Stimulated activated CD4-positive, alpha-beta T cell treated with anti-CD3 and anti-CD28 coated beads, Interleukin-4, amount 100 ng/mL, for 4 hours (primary cell): ENCODE measurements at places on chromosomes 12 and 14.

GRCh38 chr12:20624718-20625117, 70.4 kb upstream of the SLCO1C1 start:
- no peak for DNase-seq

GRCh38 chr12:47216150-47216677, 136.5 kb upstream of the AMIGO2 start:
- peak; percentile 50 for DNase-seq

DNA sequence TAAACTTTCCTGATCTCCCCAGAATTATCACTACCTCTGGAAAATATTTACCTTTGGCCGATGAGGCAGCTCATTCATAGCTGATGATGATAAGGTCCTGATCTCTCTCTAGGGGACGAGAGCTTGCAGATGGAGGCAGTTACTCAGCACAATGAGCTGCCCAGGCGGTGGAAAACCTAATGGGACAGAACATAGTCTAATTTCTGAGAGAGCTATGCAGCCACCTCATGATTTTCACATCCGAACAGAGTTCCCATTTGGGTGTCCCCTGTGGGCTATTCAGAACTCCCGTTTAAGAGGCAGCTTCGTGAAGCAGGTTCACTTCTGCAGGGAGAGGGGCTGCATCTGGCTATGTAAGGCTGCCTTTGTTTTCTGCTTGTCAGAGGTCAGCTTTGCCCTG, 724.6 kb upstream of the TMEM132C start:
- no peak for DNase-seq

DNA sequence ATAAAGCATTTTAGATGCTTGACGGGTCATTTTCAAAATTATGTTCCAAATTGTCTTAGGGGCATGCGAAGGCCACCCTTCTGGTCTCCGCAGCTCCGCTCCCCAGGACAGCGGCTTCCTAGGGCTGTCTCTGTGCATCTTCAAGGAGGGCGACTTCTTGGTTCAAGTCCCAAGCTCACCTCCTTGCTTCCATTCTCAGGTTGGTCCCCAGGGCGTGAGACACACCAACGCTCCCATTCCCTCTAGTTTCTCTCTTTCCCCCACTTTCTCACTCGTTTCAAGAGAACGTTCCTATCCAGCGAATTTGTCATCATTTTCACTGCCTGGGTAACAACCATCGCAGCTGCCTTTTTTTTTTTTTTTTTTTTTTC, 109.4 kb upstream of the CCND2 start:
- no peak for DNase-seq

- no peak for DNase-seq
These were observed 4.6 kb upstream of the SLC8A3 start for GRCh38 chr14:70193396-70193795.

- no peak for DNase-seq
These were observed 40.0 kb downstream of the TSPAN9 start for GRCh38 chr12:3117144-3117581.

GRCh38 chr14:47596232-47596631, 79.2 kb downstream of the MDGA2 start:
- DNase-seq, result no peak

GRCh38 chr12:38708466-38708865, 196.9 kb downstream of the CPNE8 start:
- DNase-seq, result no peak

DNA sequence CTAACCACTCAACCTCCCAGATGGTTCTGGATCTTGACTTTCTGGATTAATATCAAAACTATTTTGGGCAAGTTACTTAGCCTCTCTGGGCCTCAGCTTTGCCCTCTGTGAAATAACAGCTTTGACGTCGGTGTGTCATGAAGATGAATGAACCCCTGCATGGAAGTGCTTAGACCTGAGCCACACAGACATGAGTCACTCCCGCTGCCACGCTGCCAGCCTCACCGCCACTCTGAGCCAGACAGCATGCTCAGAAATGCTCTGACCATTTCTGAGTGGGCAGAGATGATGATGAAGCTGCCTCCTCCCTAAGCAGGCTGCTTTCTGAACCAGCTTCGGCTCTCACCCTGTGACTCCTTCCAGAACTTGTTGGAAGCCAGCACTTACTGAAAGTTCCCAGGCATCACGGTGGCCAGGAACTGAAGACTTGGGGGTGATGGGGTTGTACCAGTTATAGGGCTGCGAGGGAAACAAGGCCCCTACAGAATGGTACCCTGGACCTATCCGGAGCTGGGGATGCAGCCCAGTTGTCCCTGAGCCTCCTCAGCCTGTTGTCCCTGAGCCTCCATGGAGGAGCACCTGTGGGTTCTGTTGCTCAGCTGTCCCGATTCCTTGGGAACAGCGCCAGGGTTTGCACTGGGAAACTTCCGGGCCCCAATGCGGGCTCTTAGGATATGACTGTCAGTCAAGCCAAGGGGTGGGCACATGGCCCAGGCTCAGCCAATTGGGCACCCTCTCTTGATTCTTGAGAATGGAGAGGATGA, 2.0 kb upstream of the CCDC197 start:
- peak; percentile 55 for DNase-seq

DNA sequence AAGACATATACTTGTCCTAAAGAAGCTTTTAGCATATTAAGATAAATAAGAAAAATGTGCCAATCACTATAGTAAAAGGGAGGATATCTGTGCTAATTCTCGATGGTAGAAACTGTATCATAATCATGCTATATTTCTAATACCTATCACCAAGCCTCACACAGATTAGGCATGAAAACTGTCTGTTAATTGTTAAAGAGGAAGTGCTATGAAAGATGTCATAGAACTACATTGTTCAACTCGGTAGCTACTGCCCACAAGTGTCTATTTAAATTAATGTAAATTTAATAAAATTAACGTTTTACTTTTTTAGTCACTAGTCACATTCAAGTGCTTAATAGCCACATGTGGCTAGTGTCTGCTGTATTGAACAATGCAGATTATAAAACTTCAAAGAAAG, 77.5 kb upstream of the KICS2 start:
- no peak for DNase-seq

DNA sequence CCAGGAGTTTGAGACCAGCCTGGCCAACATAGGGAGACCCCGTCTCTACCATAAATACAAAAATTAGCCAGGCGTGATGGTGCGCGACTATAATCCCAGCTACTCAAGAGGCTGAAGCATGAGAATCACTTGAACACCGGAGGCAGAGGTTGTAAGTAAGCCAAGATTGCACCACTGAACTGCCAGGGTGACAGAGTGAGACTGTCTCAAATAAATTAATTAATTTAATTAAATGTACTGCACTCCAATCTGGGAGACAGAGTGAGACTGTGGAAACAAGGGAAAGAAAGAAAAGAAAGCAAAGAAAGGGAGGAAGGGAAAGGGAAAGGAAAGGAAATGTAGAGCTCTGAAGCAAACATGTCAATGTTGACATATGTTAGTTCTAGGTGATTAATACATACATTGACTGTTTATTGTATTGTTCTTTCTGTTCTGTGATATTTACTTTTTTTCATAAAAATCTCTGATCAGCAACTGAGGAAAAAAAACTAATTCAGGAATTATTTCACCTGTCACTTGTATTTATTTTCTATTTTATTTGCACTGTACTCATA, 99.6 kb downstream of the DENND5B start:
- DNase-seq, result no peak

DNA sequence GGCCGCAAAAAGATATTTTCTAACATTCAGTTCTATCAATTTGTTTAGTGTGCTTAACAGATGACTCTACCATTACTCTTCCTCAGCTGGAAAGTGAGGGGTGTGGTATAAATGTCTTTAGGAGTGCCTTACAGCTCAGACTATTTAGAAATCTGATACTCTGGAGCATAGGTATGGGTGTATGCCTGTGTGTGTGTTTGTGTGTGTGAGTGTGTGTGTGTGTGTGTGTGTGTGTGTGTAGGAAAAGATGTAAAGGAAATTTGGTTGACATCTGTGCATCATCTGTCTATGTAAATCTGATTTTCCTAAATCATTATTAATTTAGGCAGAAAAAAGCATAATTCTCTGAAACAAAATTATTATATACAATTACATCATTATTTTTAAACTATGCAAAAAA, 16.0 kb downstream of the RNASE3 start:
- no peak for DNase-seq

DNA sequence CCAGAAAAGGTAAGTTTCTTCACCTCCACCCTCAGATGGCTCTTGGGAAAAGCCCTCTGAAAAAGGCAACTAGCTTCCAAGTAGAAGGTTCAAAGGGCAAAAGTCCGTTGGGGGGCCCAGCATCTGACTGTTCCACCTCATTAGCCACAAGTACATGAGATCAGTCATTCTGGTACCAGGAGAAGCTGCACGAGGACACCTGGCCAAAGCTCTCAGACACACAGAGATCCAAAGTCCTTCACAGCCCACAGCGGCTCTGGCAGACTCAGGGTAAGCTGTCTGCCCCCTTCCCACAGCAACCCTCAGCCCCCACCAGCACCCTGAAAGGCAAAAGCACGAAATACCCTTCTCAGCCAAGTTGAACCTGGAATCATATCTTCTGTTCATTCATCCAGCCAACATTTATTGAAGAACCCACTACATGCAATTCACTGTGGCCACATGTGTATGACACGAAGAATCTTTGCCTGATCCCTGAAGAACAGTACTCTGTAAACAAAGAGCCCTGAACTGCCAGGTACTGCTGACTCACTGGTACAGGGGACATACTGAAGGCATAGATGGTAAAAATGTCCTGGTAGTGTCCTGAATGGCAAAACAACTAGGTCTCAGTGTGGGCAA, 19.0 kb downstream of the SLC7A7 start:
- no peak for DNase-seq

DNA sequence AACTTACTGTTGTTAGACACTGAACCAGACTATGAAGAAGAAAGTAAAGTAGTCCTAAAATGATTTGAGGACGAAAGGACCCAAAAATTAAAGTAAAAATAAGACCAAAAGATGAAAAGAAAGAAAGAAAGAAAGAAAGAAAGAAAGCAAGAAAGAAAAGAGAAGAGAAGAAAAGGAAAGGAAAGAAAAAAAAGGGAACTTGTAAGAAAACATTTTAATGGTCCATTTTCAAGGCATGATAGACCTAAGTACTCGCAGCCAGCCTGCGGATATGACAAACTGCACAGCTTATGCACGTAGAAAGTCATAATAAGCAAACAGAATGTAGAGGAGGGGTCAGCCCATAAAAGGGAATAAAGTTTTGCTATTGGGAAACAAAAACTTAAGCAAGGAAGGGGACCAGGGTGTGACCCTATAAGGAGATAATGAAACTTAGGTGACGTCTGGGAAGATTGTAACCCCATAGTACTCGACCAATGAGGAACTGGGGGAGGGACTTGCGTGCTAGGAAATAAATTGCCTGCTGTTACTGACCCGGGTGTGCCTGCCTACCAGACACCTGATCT, 59.7 kb downstream of the APOBEC1 start:
- DNase-seq, result no peak

GRCh38 chr12:5902736-5903135, 42.3 kb downstream of the ANO2 start:
- no peak for DNase-seq

GRCh38 chr12:99097171-99097570, 452.1 kb downstream of the APAF1 start:
- no peak for DNase-seq

DNA sequence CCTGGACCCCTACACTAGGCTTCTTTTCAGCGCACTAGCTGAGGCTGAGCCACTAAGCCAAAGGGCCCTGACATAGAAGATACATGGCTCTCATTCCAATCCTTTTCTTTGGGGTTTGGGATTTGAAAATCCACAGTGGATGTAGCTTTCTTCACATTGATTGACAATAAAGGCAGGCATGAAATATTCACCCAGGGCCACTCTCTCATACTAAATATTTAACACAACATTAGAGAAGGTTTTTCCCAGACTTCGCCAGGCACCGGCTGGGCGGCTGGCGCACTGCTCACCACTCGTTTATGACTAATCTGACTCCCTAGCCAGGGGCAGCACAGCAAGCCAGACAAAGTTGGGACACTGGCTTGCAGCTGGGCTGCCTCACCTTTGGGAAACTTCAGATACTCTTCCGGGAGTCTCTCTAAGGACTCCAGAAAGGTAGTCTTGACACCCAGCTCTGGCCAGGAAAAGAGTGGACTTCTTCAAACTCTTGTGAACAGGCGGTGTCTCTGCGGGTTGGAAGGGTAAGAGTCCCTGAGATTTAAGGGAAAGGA, 699 bp upstream of the HOXC11 start:
- DNase-seq, result no peak

DNA sequence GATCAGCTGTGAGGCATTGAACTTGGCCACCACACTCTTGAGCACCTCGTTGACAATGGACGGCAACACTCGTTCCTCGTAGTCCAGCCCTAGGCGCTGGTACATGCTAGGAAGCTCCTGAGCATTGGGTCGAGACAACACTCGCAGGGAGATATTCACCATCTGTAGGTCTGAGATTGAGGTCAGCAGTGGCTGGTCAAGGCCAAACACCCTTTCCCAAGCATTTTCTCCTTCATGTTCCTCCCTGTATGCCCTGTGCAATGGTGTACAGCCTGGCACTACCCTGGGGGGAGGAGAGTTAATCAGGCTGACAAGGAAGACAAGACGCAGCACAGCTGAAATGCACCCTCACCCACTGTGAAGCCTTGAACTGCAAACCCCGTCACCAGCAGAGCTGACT, 2.0 kb downstream of the PHB2 start:
- no peak for DNase-seq

DNA sequence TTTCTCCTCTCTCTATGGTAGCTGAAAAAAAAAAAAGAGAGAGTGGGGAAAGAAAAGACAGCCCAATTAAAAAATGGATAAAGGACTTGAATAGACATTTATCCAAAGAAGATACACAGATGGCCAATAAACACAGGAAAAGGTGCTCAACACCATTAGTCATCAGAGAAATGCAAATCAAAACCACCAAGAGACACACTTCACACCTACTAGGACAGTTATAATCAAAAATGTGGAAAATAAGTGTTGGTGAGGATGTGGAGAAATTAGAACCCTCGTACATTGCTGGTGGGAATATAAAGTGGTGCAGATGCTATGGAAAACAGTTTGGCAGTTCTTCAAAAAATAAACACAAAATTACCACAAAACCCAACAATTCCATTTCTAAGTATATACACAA, 172.4 kb upstream of the GRIN2B start:
- no peak for DNase-seq

GRCh38 chr14:71114565-71114964, 207.3 kb downstream of the PCNX1 start:
- DNase-seq, result no peak

DNA sequence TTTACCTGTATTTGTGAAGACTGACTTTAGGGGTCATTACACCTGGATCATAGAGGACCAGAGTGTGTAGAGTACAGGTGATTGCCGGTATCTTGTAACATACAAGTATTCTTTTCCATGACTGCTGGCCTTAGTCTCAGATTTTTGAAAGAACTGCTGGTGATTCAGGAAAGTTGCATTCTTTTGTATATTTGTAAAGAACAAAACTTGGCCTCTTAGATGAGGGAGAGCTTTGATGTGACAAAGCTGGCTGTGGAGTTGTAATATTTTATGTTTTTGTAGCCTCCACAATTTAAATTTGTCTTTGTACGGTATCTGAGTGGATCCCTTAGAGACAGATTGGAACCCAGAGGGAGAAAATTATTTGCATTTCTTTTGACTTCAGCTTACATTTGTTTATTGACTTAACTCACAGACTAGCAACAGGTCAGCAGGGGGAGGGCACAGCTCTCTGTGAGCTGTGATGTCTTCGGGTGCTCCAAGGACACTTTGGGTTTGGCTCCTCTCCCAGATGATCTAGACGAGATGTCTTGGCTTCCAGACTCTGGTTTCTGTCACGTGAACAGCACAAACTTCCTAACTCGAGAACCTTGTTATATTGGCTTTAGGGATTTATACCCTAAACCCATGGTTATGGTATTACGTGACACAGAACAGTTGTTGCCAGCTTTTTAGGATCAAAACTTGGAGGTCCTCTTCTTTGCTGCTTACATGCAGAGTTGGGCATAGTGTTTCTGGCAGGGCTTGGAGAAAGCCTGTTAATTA, 65.9 kb downstream of the DAAM1 start:
- no peak for DNase-seq

- DNase-seq, result no peak
These were observed 823 bp upstream of the RAB5B start for GRCh38 chr12:55972911-55973598.
